ENCODE measurements at places on chromosomes 3 and 15. TPM values are rescaled to one million over a fixed set of nuclear protein-coding genes. Genes with fewer than 3 reads are reported as not detected.

- DNase-seq = no peak
Observed at GRCh38 chr15:32909431-32909830, 191.6 kb downstream of the GREM1 start.

- no peak for DNase-seq
Observed at GRCh38 chr15:92934716-92935115, 34.6 kb downstream of the CHD2 start.

DNA sequence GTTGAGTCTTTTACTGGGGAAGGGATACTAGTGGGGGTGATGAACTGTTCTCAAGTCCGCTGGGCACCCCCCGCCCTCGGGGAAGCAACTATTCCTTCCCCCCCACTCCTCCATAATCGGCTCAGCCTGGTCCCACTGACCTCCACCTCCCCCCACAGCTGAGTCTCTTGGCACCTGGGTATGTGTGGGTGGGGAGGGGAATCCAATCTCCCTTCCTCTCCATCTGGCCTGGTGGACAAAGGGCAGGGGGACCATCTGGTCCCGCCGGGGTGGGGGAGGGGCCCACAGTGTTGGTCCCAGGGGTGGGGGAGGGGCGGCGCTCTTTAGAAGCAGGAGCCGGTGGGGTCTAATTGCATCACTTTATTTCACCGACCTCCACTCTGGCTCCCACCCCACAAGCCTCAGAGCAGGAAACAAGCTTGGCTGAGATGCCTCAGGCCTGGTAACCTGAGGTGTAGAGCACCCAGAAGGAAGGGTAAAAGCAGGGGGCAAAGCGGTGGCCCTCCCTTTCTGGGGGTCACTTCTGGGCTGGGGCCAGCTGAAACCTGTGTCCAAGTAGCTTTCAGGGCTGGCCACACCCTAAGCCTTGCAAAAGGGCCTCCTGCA lies 1.0 kb upstream of the PCBP4 start:
- DNase-seq = no peak

DNA sequence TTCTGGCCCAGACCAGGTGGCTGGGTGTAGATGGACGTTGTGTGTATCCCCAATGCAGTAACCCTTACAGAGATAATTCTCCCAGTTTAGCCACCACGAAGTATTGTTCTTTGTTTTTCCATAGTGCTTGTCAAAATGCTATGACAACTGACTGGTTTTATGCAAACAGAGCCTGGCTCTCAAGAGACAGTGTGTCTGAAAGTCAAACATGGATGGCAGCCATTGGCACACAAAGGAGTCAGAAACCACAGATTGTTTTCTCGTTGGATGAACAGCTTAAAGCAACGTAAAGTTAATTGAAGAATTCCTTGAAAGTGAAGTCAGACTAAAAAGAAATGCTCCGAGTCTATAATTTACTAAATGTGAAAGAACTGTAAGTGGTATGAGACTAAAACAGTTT lies 91.2 kb downstream of the FILIP1L start:
- DNase-seq = no peak

- peak; percentile 71 for DNase-seq
Observed at GRCh38 chr3:39202094-39202493, 9.7 kb upstream of the XIRP1 start.

GRCh38 chr3:20080956-20081554 lies 40.8 kb downstream of the KAT2B start:
- DNase-seq = peak; percentile 15

The LRRIQ4 gene
- 1.3 TPM for total RNA-seq

The LYZL4 gene
- 15.2 TPM for total RNA-seq

The FBXW12 gene
- total RNA-seq = 2.0 TPM

The ACOX2 gene
- 55.9 TPM for total RNA-seq

The HHATL gene
- total RNA-seq = 6.4 TPM
